IMR-90 (cell line): ENCODE measurements at places on chromosomes 5 and 9.
A peak's percentile ranks its signal among the peaks of the same experiment; 100 is the strongest.

DNA sequence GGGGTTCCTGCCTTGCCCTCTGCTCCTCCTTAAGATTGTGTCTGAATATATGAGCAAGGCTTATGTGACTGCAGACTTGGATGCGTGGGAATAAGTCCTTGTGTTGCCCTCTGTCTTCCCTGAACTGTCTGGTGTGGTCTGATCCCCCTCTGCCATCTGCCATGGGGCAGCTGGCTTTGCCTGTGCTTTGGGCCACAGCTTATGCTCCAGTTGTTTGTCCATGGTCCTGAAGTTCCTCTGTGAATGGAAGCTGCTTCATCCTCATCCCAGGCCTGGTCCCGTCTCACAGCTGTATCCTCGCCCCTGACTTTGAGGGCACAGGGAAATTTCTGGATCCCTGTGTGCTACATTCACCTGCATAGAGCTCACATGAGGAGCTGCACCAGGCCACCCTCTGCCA is 14.7 kb downstream of the IL31RA start:
- peak; percentile 49 for DNase-seq

DNA sequence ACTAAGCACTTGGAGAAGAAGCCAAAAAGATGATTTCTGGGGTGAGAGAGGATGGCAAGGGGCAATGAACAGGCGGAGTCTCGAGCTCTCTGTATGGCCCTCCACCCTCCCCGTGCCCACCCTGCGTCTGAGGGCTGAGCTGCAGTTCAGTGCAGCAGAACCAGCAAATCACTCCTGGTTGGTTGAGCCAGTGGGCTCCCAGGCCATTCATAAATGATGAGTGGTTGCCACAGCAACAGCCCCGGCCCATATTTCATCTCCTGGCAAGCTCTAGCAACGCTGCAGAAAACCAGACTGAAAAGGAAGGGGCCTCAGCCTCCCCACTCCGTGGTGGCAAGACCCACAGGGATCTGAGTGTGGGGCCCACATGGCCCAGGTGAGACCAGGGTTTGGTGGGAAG is 93.8 kb upstream of the PPP1R26 start:
- no peak for DNase-seq

DNA sequence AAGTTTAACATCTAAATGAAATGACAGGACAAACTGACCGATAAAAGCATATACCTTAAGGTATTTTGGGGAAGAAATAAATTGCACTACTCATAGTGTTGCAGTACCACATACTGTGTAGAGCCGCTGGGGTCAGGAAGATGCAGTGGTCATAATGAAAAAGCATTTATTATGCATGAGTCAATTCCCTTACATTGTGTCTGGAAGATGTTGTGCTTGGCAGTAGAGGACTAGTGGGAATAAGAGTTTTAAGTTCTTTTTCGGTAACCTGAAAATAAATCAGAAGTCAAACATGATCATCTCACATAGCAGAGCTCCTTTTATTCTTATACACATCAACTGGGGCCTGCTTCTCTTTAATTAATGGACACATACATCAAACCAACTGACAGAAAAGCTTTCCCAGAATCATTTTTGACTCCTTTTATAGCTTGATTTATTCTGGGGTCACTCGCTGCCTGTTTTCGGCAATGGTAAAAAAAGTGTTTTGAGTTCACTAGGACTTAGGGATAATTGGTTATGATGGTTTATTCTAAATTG is 262.5 kb upstream of the CHD1 start:
- DNase-seq, result no peak

DNA sequence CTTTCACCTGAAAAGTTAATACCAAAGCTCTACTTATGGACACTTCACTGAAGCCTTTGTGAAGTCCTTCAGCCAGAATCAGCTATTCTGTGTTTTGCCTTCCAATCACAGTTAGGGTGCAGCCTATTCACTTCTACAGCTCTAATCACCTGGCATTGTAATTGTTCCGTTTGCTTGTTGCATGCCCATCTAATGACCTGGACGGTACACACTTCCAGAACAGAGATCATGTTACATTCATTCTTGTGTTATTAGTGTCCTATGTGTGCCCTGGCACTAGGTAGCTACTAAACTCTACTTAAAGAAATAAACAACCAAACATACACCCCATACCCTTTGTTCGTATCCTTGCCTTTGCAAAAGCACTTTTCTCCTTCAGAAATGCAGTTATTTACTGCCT is 1162.9 kb upstream of the WWC1 start:
- no peak for DNase-seq

DNA sequence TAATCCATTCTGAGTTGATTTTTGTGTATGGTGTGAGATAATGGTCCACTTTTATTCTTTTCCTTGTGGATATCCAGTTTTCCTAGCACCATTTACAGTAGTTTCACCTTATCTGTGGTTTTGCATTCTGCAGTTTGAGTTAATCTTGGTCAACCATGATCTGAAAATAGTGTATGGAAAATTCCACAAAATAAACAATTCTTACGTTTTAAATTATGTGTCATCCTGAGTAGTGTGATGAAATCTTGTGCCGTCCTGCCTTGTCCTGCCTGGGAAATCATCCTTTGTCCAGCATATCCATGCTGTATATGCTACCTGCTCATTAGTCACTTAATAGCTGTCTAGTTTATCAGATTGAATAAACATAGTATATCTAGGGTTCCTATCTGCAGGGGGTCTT is 42.1 kb downstream of the CDC42SE2 start:
- peak; percentile 64 for DNase-seq

GRCh38 chr5:19837536-19838174 is 150.3 kb downstream of the CDH18 start:
- DNase-seq, result peak; percentile 21
